Motor neuron (in vitro differentiated cells): ENCODE measurements at places on chromosomes 4 and X.

GRCh38 chr4:145503486-145504072 is 21.9 kb downstream of the SMAD1 start:
- no peak for ATAC-seq

GRCh38 chrX:119981286-119982070 is 37.9 kb upstream of the NKAP start:
- no peak for ATAC-seq

- no peak for ATAC-seq
Measured at GRCh38 chr4:168398589-168398988, 80.0 kb upstream of the DDX60 start.

- no peak for ATAC-seq
Measured at GRCh38 chrX:15838017-15838416, 16.6 kb downstream of the AP1S2 start.

GRCh38 chrX:12844319-12844718 is 22.6 kb upstream of the TLR7 start:
- ATAC-seq, result no peak

DNA sequence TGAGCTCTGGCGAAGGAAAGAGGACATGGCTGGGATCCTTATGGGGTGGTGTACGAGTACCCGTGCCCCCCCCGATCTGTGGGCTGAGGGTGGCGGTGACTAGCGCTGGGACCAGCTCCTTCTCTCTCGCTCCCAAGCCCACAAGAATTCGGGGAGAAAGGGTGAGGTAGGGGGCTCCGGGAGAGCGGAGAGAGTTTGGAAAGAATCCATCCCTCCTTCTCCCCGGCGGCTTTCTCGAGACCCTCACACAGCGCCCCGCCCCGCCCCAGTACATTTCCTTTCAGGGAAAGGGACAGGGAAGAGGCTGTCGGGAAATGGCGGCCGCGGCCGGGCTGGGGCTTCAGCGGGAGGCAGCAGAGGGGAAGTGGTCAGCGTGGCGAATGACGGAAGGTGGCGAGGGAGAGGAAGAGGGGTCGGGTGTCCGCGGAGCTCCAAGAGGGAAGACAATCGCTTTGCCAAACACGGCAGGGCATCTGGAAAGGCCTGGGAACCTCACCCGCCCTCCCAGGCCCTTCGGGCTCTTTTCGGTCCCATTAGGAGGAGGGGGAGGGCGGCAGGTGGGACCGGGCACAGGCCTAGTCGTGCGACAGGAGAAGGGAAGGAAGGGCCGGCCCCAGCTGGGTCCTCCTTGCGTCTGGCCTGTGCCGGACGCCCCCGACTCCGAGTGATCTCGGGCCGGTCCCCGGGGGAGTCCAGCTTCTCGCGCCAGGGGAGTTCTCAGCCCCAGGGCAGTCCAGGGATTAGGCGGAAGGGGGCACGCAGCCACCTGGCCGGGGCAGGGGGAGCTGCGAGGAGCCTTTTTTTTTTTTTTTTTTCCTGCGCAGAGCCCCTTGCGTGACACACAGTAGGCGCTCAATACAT is 10.2 kb downstream of the HNRNPH2 start:
- peak; percentile 83 for ATAC-seq

DNA sequence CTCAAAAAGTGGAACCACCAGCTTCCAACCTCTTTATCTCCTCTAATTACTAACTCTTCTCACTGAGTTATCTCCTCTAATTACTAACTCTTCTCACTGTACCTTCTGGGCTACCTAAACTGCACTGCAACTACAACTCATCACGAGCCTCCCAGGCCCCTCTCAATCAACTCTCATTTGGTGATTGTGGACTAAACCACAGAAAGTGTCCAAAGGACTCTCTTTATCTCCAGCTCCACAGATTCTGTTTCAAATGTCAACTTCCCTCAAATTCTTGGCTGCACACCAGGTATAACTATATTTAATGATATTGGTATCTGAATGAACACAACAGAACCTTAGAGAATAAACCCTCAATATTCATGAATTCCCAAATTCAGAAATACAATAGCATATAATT is 182.9 kb downstream of the MAML3 start:
- ATAC-seq, result no peak

DNA sequence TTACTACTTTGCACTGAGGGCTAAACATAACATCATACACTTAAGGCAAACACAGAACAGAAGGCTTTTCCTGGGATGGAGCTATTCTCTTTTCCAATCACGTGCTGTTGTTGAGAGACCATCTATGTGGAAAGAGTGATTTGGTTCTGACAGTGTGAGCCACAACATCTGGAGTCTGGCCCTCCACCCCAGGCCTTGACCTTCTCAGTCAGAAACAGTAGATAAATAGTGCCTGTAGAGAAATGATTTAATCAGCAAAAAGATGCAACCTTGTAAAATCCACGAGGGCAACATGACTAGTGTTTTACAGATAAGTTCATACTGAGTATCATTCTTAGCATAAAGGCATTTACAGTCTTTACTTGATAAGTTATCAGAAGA is 10.8 kb upstream of the SFRP2 start:
- no peak for ATAC-seq
